Renal cortical epithelial cell (primary cell): ENCODE measurements at places on chromosomes 3 and 15. TPM values are rescaled to one million over a fixed set of nuclear protein-coding genes. Genes with fewer than 3 reads are reported as not detected.

The CMTM7 gene
- total RNA-seq: 7.3 and 7.5 TPM in 2 replicates

The MYRIP gene
- 0.35 TPM in 1 of 2 replicates, not detected in the other for total RNA-seq

The ROPN1 gene
- not detected in 2 replicates for total RNA-seq

The THPO gene
- total RNA-seq: 0.35 and 0.69 TPM in 2 replicates

The CAPN3 gene
- 0.35 and 3.6 TPM in 2 replicates for total RNA-seq

The RYK gene
- 87.2 and 139 TPM in 2 replicates for total RNA-seq
